ENCODE measurements at places on chromosomes 4 and X.

GRCh38 chr4:13527981-13528820 lies 16.1 kb downstream of the NKX3-2 start:
- DNase-seq, result no peak

GRCh38 chr4:121800638-121800960 lies 524 bp upstream of the EXOSC9 start:
- no peak for DNase-seq

- no peak for DNase-seq
These were observed 578.7 kb downstream of the BCOR start for GRCh38 chrX:39519030-39519488.

DNA sequence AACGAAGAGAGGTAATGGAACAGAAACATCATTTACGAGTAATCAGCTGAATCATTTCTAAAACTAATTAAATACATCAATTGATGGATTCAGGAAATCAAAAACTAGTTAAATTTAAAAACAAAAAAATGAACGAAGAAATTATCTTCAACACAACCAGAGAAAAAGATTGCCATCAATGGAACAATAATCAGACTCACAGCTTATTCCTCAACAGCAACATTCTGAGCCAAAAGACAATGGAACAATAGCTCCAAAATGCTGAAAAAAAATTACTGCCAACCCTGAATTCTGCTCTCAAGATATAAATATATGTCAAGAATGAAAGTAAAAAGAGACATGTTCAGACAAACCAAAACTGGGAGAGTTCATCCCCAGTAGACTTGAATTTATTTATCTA lies 65.5 kb upstream of the KLF3 start:
- DNase-seq, result no peak

DNA sequence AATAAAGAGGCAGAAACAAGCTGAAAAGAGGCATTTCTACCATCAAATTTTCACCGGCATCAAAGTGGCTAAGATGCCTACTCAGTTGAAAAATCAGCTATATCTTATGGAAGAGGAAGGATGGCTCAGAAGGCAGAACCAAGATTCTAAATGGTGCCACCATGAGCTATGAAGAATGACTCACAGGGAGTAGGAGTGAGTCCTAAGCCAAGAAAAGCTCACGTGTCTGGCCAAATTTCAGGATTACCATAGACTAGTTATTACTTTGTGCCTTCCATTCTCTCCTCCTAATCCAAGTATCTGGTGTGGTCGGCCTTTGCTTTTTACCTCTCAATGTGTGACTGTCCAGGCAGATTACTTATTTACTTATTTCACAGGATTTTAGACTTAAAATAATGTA lies 54.8 kb downstream of the BMP3 start:
- no peak for DNase-seq

DNA sequence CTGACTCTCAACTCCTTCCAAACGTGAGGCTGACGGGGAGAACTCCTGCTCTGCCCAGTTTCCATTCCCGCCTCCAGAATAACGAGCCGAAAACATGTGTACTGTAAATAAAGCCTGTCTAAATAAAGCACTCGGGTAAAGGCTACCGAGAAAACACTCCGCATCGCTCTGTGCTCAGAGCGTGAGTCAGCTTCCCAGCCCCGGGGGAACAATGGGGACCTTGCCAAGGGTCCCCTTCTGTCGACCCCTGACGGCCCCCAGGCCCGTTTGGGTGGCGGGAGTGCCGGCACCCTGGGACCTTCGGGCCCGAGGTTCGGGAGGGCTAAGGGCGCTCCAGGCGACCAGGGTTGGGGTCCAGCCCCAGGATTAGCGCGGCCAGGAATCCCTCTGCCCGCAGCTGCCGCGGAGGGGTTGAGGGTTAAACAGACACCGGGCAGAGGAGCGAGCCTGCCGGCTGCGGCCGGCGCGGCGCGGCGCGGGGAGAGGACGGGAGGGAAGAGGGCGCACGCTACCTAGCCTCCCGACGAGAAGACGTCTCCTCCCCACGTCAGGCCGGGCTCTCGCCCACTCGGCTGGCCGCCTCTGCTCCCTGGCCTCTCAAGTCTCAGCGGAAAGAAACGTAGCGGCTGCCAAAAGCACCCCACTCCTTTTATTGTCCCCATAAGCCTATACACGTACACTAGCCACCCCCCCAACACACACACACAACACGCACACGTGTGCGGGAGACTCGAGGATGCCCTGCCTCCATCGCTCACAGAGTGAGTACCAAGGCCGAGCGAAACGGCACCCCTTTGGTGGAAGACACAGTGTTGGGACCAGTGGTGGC lies 85.5 kb downstream of the BCOR start:
- no peak for DNase-seq

- no peak for DNase-seq
These were observed 322.9 kb downstream of the BCOR start for GRCh38 chrX:39774774-39775328.

GRCh38 chr4:26896636-26897035 lies 36.0 kb downstream of the STIM2 start:
- DNase-seq, result no peak

GRCh38 chrX:55713631-55714030 lies 3.9 kb upstream of the RRAGB start:
- DNase-seq, result no peak

- no peak for DNase-seq
These were observed 65.6 kb downstream of the SPINK2 start for GRCh38 chr4:56755901-56756300.

- no peak for DNase-seq
These were observed 48.7 kb downstream of the HTT start for GRCh38 chr4:3123181-3123671.

DNA sequence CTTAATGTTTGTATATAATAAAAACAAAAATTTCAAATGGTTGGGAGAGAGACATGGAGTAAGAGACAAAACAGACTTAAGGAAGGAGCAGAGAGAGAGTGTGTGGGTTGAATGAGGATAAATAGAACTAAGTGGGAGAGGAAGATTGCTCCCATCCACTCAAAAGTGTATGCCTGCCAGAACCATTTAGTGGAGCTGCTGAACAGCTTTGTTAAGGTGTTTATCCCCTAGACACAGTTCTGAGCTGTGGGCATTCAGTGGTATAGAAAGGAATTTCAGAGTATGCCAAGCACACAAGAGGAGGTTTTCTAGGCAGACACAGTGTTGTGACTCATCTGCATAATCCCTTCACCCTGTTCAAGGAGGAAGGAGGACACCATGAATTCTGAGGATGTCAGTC lies 508.6 kb upstream of the EPHA5 start:
- DNase-seq, result no peak

GRCh38 chrX:13965531-13965930 lies 64.2 kb downstream of the GEMIN8 start:
- DNase-seq, result no peak

- DNase-seq, result no peak
These were observed 83.5 kb upstream of the LIMCH1 start for GRCh38 chr4:41454423-41454822.

GRCh38 chrX:51487960-51488267 lies 8.5 kb downstream of the NUDT11 start:
- no peak for DNase-seq

DNA sequence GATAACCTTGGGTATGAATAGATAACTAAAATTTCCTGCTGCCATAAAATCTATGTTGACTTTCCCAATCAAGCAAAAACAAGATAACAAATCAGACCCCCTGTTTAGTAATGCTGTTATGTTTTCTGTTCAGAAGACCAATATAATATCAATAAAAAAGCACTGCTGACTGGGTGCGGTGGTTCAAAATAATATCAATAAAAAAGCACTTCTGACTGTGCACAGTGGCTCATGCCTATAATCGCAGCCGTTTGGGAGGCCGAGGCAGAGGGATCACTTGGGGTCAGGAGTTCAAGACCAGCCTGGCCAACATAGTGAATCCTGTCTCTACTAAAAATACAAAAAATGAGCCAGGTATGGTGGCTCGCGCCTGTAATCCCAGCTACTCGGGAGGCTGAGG lies 36.7 kb downstream of the ANTXR2 start:
- DNase-seq, result no peak

- no peak for DNase-seq
These were observed 151.9 kb upstream of the SLC7A11 start for GRCh38 chr4:138393886-138394610.

- no peak for DNase-seq
These were observed at the start of gene GLRA2 for GRCh38 chrX:14529290-14529989. Gene GLRA2, plus strand, starts transcription at chrX:14529536. Its CDS starts 522 bp downstream, at chrX:14530058.

DNA sequence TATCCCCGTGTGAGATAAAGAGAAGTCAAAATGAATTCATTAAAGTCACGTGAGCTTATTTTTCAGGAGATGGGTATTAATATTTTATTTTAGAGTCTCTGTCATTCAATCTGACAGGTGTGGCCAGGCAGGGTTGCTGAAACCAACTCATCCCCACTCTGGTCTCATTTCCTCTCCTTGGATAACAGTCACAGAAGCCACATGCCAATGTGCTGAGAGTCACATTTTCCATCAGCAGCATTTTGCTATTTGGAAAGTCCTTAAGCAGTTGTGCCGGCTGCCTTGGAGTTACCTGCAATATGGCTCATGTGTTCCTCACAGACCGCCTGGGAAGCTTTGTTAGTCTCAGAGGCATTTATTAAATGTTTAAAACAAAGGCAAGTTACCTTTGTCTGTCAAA lies 302.3 kb downstream of the DCHS2 start:
- DNase-seq, result no peak

DNA sequence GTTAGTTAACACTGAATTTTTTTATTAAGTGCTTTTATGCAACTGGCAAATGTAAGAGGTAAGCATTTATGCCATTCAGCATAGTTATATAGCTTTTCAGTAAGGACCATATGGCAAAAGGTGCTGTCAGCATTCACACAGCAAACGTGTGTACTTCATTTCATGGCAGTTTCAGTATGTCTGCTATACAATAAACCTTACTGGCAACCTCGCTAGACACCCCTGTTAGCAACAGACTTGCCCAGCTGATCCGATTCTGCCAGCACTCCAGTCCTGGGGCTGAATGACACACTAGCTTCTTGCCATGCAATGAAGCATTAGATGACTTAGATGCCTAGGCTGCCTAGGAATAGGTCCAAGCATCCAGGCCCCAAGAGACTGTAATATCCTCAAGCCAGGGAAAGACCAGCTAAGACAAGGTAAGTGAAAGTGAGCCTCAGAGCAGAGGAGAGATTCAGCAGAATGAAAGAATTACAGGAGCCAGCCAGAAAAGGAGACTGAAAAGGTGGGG lies 47.3 kb upstream of the DOCK11 start:
- no peak for DNase-seq

- DNase-seq, result no peak
These were observed 1.2 kb downstream of the EIF1AX start for GRCh38 chrX:20140420-20140819.

GRCh38 chrX:13364230-13364857 lies 44.5 kb upstream of the ATXN3L start:
- no peak for DNase-seq

DNA sequence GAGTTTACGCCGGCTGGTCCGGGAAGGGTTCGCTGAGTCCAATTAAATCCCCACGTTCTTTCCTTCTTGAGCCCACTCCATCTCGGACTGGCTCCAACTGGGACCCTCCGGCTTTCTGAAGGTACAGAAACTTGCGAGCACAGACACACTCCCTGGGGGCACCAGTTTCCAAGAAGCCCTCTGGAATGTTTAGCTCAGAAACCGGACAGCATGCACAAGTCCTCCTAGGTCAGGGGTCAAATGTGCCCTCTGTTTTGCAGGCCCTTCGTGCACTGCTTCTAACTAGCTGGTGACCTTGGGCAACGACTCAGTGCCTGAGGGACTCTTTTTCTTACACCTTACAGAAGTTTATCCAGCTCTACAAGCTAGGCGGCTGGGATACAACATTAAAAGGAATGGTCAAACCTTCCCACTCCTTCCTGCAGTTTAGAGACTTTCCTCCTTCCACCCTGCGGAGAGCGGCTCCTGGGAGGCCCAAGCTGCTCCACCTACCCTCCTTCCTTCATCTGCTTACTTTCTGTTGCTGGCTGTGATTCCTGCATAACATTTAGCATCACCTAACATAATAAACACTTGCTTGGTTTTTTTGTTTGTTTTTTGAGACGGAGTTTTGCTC lies 275.5 kb downstream of the BCOR start:
- no peak for DNase-seq

- no peak for DNase-seq
These were observed 24.9 kb downstream of the EFNB1 start for GRCh38 chrX:68853665-68854251.

GRCh38 chr4:38511702-38512101 lies 152.3 kb upstream of the KLF3 start:
- DNase-seq, result no peak

DNA sequence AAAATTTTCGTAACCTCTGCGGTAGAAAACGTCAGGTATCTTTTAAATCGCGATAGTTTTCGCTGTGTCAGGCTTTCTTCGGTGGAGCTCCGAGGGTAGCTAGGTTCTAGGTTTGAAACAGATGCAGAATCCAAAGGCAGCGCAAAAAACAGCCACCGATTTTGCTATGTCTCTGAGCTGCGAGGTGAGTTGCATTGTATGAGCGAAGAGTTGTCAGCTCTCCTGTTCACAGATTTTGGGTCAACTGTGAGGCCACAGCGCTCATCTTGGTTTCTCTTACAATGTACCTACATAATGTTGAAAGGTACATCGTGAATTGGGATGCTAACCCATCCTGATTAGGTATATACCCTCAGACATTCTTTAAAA lies 486 bp downstream of the CLCN3 start:
- no peak for DNase-seq
